ENCODE measurements at places on chromosomes 1 and 21.

GRCh38 chr1:205666372-205667166 lies 13.7 kb downstream of the SLC45A3 start:
- no peak for DNase-seq

- no peak for DNase-seq
Observed at GRCh38 chr1:7449750-7450149, 321.3 kb upstream of the VAMP3 start.

DNA sequence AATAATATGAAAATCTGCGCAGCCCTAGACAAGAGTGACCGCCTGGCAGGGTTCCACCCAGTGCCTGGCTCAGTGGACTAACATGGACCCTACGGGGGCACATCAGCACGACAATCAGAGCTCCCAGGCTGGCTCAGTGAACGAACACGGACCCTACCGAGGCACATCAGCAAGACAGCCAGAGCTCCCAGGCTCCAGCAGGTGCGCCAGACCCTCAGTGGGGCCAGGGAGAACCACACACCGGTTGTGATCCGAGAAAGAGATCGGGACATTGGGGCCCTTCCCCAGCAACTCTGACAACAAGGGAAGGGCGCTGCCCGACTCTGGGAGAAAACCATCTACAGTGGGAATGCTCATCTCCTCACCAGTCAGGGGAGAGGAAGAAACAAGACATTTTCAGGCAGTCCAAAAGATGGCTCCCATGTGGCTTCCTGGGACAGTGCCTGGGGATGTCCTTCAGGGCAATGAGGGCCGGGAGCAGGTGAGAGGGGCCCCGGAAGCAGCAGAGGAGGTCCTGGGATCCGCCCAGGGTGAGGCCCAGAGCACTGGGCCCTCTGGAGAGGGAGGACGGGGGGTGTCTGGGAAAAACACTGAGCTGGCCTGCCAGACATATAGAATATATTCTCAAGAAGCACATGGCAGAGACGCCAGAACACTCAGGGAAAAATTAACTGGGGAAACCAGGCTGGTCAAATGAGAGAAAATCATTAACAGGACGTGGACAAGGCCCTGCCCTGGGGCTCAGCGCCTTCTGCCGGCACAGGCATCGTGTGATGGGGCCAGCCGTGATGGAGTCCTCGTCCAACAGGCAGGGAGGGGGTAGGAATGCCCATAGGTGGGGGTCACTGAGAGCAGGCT lies 4.8 kb downstream of the ARHGEF16 start:
- no peak for DNase-seq

DNA sequence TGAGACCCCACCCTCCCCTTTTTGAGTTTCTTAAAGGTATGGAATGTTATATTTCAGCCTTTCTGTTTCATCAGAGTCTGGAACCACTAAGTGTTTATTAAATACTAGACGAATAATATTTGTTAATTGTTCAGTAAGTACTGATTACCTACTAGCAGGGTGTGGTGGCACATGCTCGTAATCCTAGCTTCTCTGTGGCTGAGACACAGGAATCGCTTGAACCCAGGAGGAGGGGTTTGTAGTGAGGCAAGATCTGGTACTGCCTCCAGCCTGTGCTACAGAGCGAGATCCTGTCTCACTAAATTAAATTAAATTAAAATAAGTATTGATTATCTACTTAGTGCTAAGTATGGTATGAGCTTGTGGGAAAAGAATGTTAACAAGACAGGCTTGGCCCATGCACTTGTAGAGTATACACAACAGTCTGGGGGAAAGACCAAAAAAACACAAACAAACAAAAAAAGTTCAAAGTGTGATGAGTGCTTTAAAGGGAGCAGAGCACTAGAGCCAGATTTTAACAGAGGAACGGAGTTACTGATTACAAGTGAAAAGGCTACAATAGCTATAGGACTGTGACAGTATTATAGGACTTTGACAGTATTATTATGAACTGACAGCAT lies 2.4 kb downstream of the CEPT1 start:
- no peak for DNase-seq

DNA sequence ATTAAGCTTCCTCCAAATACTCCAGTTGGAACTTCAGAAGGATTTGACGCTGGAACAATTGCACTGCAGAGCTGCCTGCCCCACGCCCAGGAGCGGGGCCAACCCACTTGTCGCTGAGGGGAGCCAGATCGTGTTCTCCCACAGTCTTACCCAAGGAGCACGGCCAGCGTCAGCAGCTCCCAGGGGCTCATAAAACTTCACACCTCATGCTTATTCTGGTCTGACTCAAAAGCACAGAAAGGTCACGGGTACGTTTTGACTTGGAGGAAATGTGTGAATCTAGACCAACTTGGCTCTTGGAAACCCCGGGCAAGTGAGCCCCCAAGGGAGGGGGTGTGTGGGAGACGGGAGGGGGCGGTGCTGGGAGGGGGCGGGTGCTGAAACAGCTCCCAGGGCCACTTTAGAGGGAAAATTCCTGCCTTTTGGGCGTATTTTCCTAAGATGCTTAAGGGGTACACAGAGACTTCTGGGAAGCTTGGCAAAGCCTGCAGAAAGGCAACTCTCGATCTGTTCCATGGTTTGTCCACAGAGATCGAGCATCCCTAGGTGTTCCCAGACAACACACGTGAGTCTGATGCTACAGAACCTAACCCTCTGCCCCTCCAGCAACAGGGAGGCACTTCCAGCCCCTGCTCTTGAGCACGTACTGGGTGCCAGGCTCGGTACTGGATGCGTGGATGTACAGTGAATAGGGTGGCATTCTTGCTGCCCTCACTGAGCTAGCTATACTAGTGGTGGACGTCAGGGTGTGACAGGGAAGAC lies 98.9 kb downstream of the DHRS3 start:
- no peak for DNase-seq

GRCh38 chr1:201496296-201496690 lies 10.6 kb downstream of the CSRP1 start:
- no peak for DNase-seq

- DNase-seq, result no peak
Observed at GRCh38 chr21:33852485-33852884, 63.1 kb downstream of the ATP5PO start.

- DNase-seq, result no peak
Observed at GRCh38 chr21:30986965-30987364, 51.3 kb downstream of the KRTAP19-8 start.

- DNase-seq, result no peak
Observed at GRCh38 chr1:39406533-39407450, 84.6 kb upstream of the BMP8A start.

- no peak for DNase-seq
Observed at GRCh38 chr1:178551940-178552339, 39.0 kb downstream of the TEX35 start.

GRCh38 chr1:3483380-3483779 lies 28.9 kb downstream of the ARHGEF16 start:
- no peak for DNase-seq

- no peak for DNase-seq
Observed at GRCh38 chr1:57492586-57493226, 68.8 kb upstream of the DAB1 start.

GRCh38 chr1:55559161-55559611 lies 344.0 kb upstream of the USP24 start:
- no peak for DNase-seq

DNA sequence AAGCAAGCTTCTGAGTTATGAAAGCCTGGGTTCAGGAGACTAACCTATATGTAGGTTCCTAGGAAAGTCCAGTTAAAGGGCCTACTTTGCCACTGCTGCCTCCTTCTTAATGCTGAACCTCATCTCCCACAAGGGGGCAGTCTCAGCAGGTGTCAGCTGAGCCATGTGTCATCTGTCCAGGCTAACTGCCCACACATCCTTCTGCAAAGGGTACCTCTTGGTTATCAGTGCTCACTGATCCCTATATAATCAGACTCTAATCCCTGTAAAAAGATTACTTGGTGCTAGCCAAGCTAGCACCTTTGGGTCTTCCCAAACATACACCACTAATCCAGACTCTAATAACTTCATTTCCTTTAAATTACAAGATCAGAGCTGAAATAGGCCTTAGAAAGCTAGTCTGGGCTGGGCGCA lies 9.0 kb downstream of the PRDX1 start:
- DNase-seq, result peak; percentile 61

DNA sequence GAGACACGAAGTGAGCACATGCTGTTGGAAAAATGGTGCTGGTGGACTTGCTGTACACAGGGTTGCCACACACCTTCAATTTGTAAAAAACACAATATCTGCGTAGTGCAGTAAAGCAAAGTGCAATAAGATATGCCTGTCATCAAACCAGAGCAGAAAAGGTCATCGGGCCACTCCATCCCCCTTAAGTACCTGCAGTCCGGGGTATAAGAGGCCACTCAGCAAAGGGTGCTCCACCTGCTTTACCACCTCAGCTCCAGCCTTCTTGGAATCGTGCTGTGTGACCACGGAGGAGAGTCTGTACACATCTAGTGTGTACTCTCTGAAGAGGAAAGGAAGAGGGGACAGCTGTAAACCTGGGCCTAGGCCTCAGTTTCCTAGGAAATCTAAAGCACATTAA lies 10.9 kb downstream of the YARS1 start:
- DNase-seq, result no peak

DNA sequence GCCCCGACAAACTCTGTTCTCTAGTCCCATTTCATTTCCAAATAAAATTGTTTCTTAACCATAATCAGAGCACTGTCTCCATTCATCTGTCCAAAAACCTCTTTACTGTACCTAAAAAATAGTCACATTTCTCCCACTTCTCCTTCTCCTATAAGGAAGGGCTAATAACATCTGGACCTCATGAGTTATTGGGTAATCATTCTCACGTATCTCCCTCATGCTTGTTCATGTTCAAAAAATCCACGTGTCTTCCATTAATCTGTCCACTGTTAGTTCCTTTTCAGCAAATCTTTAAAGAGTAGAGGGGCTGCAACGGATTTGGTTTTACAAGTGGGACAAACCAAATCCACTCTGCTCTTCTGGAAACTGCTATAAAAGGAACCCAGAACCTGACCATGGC lies 1418.8 kb downstream of the MRPL39 start:
- DNase-seq, result no peak

DNA sequence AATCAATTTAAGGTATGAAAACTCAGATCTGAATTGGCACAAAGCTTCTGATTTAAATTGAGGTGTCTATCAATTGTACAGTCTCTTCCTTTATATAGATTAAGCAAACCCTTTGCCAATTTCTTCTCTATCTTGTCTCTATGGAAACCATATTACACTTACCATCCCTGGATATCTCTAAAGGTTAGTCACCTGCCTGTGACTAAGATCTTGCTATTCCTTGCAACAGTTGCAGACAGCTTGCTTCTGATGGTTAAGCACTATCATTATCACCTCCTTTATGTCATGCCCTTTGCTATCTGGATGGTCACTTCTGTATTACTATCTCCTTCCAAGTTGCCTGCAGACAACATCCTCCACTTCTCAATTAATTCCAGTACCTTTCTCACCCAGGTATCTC lies 998.6 kb upstream of the B3GALT2 start:
- DNase-seq, result no peak

DNA sequence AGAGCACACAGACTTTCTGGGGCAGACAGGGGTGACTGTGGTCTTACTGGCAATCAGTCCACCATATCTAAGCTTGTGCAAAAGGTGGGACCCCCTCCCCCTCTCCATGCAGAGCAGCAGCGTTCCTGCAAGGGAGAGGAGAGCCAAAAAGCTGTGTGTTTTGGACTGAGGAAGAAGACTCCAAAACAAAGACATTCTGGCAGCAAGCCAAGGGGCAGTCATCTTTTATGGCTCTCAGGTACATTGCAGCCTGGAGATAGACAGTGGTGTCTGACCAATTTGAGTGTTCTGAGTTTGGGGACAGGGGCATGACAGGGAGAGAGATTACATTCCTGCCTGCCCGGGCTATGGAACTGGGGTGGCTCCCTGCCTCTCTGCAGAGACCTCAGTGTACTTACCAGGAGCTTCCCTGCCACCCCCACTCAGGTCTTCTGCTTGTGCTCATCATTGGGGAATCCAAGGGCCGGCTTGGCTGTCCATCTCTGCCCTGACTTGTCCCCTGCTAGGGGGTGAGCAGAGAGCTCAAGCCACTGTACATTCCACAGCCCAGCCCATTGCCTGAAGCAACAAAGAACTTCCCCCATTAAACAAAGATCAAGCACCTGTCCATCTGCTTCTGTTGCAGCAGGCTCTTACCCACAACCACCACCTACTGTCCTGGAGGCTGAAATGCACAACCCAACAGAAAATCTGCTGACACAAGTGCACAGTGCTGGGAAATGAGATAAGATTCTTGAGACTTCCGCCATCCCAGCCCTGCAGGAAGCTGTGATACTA lies 131.1 kb downstream of the EVI5 start:
- DNase-seq, result no peak

DNA sequence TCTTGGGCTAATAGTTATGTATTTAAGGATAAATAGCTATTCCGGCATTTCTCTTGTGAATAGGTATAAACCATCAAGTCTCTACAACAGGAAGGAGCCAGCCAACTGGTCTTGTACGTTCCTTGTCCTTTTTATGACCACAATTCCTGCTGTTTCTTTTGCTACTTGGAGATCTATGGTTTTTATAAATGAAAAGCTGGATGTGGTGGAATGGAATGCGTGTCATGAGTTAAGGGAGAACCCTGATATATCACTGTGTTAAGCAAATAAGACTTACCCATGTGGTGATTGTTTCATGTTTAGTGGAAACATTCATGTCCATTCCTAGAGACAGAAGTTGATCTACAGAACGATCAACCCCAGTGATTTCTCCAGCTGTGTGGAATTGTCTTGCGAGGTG lies 282.1 kb downstream of the RPS6KC1 start:
- DNase-seq, result no peak

DNA sequence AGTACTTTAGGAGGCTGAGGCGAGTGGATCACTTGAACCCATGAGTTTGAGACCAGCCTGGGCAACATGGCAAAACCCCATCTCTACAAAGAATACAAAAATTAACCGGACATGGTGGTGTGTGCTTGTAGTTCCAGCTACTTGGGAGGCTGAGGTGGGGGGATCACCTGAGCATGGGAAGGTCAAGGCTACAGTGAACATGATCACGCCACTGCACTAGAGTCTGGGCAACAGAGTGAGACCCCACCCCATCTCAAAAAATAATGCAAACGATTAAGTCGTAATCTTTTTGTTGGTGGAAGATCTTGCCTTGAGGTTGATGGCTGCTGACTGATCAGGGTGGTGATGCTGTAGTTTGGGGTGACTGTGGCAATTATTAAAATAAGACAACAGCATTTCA lies 6.3 kb downstream of the RCAN3 start:
- no peak for DNase-seq

DNA sequence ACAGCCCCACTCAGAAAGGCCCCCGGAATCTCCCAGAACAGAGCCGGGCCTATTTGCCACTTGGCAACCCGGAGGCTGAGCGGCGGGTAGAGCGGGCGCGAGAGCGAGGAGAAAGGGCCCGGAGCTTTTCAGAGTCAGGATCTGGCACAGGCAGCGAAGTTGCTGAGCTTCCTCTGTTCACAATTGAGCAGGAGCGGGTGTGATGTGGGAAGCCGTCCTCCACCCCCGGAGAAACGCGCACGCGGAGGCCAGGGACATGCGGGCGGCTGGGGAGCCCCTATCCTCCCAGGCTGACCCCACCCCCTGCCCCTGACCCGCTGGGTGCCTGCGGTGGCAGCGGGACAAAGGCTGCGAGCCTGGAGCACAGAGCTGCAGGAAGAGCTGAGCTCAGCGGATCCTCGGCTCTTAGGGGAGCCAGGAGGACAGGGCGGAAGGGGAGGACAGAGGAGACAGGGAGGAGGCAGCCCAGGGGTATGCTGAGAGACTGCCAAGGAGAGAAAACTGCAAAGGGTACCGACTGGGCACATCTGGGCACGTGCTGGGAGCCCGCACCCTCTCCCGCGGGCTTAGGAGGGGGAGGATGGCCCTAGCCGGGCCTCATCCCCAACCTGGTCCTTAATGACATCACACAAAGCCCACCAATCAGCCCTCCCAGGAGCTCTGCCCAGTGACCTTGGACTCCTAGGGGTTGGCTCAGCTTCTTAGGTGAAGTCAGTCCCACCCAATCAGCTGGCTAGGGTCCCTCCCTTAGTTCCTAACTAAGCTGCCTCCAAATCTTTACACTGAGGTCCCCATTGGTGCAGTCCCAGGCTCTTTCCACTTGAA lies 9.3 kb downstream of the KIF21B start:
- no peak for DNase-seq
